ENCODE measurements at places on chromosomes 1 and 21.

GRCh38 chr1:5856246-5856815 is 135.9 kb downstream of the NPHP4 start:
- no peak for DNase-seq

DNA sequence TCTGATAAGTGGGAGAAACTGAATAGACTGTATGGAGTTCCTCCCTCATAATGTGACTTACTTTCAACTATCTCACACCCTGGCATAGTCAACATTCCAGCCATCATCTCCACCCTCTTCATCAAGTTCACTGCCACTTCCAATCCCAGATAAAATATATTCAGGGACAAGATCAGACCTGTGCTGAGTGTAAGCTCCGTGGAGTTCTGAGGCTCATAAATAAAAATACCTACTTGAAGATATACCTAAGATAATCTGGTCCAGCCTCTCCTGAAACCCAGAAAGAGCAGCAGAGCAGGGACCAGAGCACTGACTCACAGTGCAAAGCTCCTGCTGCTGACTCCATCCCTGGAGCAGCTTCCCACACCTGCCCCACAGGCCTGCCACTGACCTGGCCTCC is 1.7 kb upstream of the LCE7A start:
- DNase-seq: no peak

DNA sequence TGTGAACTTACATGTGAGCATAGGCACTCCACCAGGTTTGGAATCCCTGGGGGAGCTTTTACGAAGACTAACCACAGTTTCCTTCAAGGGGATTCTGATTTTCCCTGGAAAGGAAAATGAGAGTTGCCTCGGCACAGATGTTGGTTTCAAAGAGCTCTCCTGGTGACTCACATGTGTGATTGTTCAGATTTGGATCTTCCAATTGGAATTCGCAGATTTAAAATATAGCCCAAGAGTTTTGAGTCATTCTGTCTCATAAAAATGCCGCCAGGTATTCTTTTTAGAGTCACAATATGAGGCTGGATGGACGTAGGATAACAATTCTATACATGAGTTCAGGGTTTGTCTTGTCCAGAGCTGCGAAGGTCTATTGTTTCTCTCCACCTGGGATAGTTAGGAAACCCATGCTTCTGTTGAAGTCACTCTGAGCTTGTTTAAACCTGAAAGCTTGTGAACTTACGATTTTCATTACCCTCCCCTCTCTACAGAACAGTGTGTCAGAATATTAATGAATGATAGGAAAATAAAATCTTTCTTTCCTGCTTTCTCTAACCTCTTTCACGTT is 64.9 kb downstream of the TGFB2 start:
- DNase-seq: no peak

- no peak for DNase-seq
These were observed 24.9 kb downstream of the CROCC start for GRCh38 chr1:16946646-16947045.

GRCh38 chr1:101079341-101079740 is 53.8 kb upstream of the DPH5 start:
- DNase-seq: no peak

GRCh38 chr1:184643661-184644060 is 111.0 kb downstream of the EDEM3 start:
- no peak for DNase-seq

- no peak for DNase-seq
These were observed 235.7 kb downstream of the BACH1 start for GRCh38 chr21:29534448-29534847.

DNA sequence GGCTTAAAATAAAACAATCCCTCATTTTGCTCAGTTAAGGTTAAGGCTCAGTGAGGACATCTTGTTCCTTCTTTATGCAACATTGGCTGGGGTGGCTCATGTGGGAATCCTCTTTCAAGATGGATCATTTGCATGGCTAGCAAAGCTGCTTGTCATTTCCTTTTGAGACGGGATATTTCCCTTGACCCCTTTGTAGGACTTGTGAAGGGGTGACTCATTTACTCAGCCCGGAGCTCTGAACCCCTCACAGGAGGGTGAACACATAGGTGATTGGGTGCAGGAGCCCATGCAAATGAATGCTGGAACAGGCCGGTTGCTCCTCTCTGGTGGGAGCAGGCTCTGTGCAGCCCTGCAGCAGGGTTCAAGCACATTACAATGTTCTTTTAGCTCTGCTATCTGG is 15.8 kb upstream of the C8A start:
- no peak for DNase-seq

- no peak for DNase-seq
These were observed 18.6 kb downstream of the INSRR start for GRCh38 chr1:156840186-156840897.
